Activated T-helper 1 cell treated with Interleukin-2 at 50 U/mL for 16 hours (primary cell): ENCODE measurements at places on chromosomes 4 and X.

DNA sequence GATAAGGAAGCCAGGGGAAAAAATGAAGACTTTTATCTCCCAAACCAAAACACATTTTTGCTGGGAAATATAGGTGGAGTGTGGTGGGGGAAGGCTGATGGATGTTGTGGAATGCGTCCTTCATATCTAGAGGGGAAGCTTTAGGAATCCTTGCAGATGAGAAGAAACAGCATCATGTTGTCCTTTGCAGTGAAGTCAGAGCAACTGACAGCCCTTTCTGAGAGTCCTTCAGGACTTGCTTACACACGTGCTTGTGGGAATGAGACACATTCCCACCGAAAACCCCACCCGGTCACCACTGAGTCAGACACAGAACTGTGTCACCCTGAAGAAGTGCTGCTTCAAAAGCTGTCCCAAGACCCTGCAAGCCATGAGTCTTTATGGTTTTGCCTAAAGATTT, 81.5 kb downstream of the SHROOM2 start:
- no peak for DNase-seq

DNA sequence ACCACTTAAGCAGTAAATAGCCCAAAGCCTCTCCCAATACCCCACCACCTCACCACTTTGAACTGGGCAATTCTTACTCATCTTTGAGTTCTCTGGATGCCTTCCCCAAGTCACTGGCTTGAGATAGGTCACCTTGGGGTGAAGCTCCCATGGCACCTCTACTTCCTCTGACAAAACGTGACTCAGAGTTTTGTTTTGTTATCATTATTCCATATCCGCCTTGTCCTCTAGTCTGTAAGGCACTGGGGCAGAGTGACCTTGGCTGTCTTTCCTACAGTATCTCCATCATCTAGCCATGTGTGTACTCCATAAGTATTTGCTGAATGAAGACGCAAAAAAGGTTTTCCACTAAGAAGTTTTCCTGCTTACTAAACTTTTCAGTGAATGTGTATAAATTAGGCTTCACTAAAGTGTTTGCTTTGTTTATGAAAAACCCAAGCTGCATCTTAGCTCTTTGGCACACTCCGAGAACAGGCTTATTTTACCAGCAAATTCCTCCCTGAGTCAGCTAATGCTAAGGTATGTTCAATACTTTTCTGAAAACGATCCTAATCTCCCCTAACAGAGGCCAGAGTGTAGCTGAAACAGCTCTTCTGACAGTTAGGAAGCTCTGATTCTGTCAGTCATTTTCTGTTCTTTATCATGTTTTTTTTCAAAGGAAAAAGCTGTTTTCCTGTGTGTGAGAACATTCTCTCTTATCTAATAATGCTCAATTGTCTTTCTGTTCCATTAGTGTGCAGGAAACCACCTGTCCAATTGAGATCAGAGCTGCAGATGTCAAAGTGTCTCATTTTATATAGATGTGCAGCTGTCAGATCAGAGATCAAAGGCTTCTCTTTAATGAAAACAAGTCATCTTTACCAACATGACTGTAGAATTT, 30.2 kb upstream of the TSPAN5 start:
- DNase-seq: no peak

DNA sequence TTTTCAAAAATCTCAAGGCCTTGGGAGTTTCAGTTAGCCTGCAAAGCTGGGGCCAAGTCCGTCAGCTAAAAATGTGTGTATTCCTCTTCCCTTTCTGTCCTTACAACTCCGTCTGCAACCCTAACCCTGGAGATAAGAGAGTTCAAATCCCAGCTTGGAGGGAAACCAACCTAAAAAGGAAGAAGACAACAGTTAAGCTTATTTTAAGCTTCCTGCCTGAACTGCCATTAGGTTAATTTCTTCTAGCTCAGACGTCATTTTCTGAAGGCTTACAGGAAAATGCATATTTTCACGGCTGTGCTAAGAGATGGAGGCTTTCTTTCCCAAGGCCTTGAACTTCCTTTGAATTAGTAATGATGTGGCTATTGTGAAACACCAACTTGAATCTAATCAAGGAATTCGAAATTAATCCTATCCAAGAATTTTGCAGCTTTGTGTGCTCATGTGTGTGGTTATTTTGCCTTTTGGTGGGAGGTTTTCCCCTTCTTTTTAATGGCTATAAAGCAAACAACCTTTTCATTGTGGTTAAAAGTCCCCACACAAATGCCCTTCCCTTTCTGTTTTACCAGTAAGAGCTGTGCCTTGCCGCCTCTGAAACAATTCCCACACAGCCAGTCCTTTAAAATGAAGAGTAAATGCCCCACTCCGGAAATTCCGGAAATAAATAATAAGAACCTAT, 103.5 kb downstream of the IRF2 start:
- no peak for DNase-seq

DNA sequence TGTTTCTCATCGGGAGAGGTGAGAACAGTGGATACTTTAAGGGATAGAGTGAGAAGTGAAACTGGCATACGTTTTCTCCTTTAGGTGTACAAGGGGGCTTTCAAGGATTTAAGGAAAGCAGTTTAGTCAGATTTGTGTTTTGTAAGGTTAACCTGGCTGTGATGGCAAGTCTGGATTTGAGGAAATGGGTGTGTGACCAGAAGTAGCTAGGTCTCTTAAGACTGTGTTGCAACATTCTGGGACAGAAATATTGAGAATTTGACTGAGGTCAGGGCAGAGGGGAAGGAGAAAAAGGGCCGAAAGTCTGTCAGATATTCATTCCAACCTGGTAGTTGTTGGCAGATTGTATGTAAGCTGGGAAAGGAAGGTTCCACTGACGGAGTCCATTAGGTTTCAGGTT, 10.4 kb upstream of the GABRE start:
- no peak for DNase-seq

DNA sequence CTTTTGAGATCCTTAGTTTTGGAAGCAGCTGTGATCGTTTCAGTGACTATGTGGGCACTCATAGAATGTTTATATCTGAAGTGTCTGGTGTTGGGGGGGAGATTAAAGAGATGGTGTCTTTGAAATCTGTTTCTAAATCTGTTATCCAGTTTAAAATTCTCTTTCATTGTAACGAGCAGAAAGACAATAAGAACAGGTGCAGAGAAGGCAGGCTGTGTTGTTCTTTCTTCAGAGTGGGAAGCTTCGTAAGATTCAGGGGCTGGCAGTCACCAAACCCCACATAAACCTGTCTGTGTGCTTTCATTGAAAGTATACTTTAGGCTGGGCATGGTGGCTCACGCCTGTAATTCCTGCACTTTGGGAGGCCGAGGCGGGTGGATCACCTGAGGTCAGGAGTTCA, 16.3 kb upstream of the DHRSX start:
- no peak for DNase-seq

DNA sequence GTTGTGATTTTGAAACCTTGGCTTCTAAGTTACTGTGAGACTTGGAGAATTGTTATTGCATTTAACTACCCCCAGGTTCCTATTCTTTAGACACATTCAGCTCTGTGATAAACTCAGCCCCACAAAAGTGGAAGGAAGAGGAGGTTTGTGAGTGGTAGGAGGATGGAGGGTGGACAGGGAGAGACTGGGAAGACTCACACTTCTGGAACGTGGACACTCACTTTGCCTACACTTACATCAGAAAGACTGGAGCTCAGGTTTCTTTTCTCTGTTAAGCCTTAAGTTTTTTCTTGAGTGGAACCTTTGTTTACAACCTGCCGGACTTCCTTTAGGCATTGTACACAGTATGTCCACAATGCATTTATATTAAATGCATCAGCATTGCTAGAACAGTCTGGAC, 99.0 kb downstream of the AREG start:
- no peak for DNase-seq

GRCh38 chrX:66633541-66633940, 5.3 kb downstream of the EDA2R start:
- no peak for DNase-seq

DNA sequence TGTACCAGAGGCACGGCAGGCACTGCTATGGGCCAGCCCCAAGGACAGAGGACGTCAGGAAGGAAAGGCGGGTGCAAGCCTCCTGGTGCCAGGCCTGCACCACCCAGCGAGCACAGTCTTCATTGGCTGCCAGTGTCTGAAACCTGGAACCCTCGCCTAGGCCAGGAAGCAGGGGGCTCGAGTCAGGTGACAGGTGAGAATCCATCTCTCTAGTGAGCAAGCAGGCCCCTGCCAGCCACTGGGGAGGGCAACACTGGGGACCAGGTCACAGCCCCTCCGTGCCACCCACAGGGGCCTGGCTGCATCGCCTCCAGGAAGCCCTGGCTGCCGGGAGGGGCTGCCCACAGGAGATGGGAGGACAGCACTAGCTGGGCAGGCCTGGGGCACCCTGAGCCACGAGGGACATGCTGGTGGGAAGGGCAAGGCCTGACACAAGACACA, 6.9 kb upstream of the HAUS3 start:
- DNase-seq: no peak

- DNase-seq: no peak
Observed at GRCh38 chr4:8463811-8464210, 23.2 kb downstream of the TRMT44 start.

DNA sequence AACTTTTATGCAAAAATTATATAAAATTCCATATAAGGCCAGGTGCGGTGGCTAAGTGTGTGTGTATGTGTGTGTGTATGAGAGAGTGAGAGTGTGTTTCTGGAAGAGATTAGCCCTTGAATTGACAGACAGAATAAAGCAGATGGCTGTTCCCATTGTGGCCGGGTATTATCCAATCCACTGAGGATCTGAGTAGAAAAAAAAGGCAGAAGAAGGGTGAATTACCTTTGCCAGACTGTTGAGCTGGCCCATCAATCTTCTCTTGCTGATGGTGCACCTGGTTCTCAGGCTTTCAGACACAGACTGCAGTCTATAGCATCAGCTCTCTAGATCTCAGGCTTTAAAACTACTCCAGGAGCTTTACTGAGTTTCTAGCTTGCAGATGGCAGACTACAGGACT, 92.2 kb upstream of the SLIT2 start:
- DNase-seq: no peak

DNA sequence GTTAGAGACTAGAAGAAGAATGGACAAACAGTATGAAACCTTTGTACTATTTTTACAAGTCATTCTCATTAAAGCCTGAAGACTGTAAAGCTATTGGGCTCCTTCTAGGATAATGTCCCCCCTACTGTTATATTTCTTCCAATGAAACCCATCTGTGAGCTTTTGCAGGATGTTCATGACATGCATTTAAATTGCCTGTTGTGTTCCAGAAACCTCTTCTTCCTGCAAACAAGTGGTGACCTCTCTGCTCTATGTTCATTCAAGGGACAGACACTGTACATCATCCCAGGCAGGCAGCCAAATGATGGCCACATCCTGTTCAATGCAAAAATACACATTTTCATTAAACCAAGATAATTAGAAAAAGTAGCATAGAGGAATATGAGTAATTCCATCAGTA, 128.0 kb downstream of the C4orf33 start:
- DNase-seq: no peak
